ENCODE measurements at places on chromosomes 13 and 19. TPM values are rescaled to one million over a fixed set of nuclear protein-coding genes. Genes with fewer than 3 reads are reported as not detected.
A peak's percentile ranks its signal among the peaks of the same experiment; 100 is the strongest.

SMIM44 gene
- total RNA-seq = not detected

HSD17B14 gene
- 0.40 TPM for total RNA-seq

COMMD6 gene
- total RNA-seq = 95.7 TPM

FAAP24 gene
- total RNA-seq = 3.8 TPM

DNA sequence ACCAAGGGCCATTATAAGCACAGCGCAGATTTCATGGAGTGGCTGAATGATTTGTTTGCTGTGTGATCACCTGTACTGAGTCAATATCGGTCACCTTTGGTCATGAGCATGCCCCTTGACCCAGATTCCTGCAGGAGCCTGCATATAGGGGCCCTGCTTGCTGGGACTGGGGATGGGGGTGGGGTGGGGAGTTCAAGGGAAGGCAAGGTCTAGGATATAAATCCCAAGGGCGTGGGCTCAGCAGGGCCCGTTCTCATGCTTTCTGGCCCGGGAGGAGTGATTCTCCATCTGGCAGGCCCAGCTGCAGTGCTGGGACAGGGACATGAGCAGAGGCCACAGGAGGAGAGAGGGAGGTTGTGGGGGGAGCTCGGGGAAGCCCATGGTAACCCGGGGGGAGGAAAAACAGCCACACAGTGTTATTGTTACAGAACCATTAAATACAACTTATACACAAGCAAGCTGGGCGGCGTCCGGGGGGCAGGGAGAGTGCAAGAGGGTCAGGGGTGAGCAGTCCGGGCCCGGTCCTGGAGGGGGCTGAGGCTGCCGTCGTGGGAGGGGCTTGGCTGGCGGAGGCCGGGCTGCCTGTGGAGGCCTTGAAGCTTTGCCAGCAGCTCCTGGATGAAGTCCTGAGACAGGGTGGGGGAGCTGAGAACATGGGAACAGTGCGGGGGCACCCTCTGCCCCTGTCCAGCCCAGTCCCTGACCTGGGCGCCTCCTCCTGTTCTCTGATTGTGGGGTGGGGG is 5.2 kb downstream of the PPP1R14A start:
- ATAC-seq = peak; percentile 12

DNA sequence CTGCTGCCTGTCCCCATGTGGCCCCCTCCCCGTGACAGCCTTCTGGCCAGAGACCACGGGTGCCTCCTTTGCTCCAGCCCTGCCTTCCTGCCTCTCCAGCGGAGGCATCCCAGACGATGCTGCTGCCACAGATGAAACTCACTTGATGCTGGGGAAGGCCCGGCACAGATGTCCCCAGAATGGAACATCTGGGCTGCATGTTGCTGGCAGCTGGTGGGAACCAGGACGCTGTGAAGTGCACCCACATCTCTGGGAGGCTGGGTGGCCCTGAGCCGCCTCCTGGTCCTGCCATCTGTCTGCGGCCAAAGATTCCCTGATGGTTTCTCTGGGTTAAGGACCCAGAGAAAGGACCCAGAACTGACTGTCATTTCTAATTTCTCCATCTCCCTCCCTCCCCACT is 51.9 kb upstream of the PTPRS start:
- ATAC-seq = no peak

DNA sequence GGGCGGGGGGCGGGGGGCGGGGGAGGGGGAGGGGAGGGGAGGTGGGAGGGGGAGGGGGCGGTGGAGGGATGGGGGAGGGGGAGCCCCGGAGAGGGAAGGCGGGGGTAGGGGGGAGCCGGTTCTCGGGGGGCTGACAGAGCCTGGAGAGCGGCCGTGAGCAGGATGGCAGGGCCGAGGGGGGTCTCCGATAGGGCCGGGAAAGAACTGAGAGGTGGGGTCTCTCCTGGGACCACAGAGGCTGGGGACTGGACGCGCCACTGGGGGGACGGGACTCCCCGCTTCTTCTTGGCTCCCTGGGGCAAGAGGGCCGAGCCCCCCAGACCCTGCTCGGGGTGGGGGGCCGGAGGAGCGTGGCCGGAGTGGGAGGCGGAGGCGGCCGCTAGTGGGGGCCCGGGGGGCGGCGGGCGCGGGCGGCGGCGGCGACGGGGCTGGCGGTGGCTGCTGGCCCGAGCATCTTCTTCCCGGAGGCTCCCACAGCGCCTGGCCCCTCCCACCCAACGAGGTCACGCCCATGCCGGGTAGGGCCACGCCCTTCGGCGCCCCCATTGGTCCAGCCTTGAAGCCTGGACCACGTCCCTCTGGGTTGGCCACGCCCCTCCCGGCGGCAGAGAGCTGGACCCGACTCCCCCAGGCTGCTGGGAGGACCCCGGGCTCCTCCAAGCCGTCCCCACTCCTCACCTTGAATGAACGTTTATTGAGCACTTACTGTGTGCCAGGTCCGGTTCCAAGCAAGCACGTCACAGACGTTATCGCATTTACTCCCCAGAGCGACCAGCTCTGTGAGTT is at the start of gene NOVA2:
TSS of gene NOVA2 (minus strand) at position 313 of the 786 bp plus-strand sequence. CDS start 514 bp downstream, outside the sequence.
- peak; percentile 68 for ATAC-seq

GRCh38 chr13:48715977-48716376 is 62.2 kb downstream of the CYSLTR2 start:
- no peak for ATAC-seq

GRCh38 chr13:45879666-45880065 is 28.1 kb upstream of the SIAH3 start:
- ATAC-seq = peak; percentile 73

- ATAC-seq = no peak
Observed at GRCh38 chr13:45933203-45933908, 81.8 kb upstream of the SIAH3 start.

DNA sequence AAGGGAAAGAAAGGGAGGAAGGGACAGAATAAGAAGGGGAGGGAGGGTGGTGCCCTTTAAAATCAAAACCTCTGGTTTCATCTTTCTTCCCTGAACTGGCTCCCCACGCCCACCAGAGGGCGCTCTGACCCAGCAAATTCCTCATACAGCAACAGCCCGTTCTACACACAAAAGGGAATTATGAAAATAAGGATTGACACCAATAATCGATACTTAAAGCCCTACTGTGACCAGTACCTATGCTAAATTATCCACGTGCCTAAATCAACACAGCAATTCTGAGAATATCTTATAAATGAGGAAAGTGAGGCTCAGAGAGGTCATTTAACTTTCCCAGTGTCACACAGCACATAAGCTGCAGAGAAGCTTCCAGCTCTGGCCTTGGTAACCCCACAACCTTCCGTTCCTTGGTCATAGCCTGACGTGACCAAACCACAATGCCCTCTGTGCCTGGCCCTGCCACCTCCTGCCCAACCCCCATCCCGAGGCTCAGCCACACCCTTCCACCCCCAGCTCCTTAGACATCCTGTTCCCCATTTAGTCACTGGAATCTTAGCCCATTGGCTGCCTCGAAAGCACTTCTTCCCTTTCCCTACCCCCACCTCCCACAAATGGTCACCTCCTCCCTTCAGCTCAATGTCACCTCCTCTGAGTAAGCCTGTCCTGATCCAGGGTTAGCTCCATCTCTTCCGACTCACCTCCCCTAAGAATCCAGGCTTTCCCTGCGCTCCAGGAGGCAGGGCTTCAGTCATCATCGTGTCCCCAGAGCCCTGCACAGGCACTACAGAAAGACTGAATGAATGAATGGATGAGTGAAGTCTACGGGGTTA is 34.2 kb upstream of the PNMA8B start:
- peak; percentile 43 for ATAC-seq

DNA sequence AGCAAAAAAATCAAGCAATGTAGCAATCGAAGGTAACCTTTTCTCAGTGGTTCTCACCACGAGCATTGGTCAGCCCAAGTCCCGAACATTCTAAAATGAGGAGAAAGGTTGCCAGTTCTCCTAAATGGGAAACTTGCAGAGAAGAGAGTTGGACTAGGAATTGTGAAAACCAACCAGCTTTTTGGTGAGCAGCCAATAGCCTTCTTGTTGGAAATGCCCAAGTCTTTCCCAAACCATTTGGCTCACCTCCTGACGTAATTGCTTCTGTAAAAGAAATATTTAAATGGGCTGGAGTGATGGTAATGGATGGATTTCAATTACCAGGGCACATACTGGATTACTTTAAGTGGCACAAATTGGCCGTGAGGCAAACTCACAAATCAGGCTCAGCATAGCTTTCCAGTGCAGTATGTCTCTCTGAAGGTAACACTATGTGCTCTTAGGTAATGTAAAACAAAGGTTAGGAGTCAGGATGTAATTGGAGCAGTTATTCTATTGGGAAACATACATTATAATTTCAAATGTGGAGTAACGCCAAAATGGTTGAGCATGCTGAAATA is 423.2 kb downstream of the KLF5 start:
- ATAC-seq = no peak

- no peak for ATAC-seq
Observed at GRCh38 chr19:4199699-4200293, 17.3 kb downstream of the ANKRD24 start.

- ATAC-seq = no peak
Observed at GRCh38 chr13:79297128-79297527, 108.9 kb downstream of the RBM26 start.
